Daoy (cell line): ENCODE measurements at places on chromosomes 1 and 21. TPM values are rescaled to one million over a fixed set of nuclear protein-coding genes. Genes with fewer than 3 reads are reported as not detected.
A peak's percentile ranks its signal among the peaks of the same experiment; 100 is the strongest.

The TMPRSS2 gene
- total RNA-seq: 7.3 and 9.0 TPM in 2 replicates

The ACOT11 gene
- 1.3 and 1.4 TPM in 2 replicates for total RNA-seq

- no peak for DNase-seq
Observed at GRCh38 chr1:24931468-24932231, 1.6 kb upstream of the RUNX3 start.

- peak; percentile 83 for DNase-seq
Observed at GRCh38 chr1:89516055-89516454, 8.6 kb upstream of the LRRC8B start.

DNA sequence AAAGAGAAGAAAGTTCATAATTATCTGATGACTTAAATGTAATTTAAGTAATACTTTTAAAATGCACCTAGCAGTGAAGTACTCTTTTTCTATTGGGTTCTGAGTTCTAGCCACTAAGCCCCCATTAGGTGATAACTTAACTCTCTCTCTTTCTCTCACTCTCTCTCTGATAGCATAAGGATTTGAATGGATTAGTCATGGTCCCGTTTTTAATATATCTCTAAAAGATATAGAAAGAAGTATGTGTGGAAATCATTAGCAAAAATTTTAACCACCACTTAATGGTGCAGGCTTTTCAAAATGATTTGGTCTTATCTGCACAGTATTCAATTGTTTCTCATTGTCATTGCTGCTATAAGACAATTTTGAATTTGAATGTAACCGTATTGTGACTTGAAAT lies 78.2 kb downstream of the RWDD3 start:
- no peak for DNase-seq

DNA sequence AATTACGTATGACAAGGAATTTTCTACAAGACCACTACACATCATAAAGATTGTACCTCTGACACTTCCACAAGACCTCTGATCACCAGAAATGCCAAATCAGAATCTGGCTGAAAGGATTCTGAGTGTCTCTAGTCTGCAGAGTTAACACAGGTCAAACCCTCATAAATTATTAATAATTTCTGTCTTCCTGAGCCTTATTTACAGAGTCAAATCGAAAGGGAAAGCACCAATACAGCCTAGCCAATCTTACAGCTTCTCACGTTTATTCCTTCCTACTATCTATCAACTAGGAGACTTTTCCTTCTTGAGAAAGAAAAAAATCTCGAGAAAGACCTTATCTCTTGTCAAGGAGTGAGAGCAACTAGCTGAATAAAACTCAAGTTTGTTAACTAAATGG lies 2151.6 kb downstream of the MRPL39 start:
- no peak for DNase-seq

- no peak for DNase-seq
Observed at GRCh38 chr1:236980673-236981072, 23.6 kb downstream of the MT1HL1 start.

GRCh38 chr1:118381197-118381869 lies 196.3 kb upstream of the SPAG17 start:
- no peak for DNase-seq
